ENCODE measurements at places on chromosomes 12 and 14.

GRCh38 chr12:46571608-46572007 lies 199.0 kb upstream of the SLC38A2 start:
- no peak for DNase-seq

DNA sequence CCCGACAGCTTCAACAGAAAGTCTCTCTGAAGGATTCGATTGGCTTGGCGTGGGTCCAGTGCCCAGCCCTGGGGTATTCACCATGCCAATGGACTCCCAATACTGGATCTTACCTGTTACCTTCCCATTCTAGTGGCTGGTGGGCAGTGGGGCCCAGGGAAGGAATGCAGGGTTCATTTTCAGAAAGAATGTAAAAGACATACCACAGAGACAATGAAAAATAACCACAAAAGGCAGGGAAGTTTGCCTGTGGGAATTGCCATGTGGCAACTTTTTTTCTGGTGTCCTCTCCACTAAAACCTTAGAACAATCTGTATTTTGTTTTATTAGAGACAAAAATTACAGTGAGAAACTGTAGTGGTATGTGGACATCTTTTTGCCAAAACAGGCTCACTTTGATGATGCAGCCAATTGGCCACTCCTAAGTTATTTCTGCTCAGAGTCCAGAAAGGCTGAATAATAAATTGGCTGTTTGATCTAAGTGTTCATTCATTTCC lies 55.2 kb downstream of the PTGER2 start:
- DNase-seq = no peak

DNA sequence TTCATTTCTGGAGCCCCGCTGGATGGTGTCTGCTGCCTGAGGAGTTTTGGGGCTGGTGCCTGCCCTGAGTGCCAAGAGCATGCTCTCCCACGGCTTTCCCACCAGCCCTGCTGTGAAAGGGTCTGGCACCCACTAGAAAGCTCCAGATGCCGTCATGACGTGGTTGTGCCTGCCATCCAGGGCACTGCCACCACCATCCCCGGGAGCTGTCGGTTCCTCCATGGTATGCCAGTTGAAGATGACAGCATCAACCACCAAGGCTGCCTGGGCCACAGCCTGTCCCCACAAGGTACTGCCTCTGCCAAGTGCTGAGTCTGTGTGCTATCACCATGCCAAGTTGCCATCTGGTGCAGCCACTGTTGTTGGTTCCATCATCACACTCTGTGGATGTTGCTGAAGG lies 85.9 kb downstream of the TTC8 start:
- no peak for DNase-seq

DNA sequence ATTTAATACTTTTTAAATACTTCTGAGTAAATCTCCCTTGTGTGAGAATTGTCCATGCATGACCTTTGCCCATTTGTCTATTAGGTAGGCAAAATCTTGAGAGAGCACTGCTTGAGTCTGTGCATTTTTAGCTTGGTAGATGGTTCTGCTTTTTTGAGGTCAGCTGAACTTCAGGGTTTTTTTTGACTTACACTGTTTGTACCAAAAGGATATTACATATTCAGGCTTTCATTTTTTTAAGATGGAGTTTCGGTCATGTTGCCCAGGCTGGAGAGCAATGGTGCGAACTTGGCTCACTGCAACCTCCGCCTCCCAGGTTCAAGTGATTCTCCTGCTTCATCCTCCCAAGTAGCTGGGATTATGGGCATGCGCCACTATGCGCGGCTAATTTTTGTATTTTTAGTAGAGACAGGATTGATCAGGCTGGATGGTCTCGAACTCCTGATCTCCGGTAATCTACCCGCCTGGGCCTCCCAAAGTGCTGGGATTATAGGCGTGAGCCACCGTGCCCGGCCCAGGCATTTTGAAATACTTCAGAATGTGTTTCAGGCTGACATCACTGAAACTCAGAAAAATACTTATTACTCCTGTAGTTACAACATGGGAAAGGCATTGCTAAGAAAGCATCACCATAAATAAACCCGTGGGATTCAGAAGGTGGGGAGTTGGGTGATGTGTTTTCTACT lies 11.1 kb downstream of the RASSF3 start:
- DNase-seq = no peak

DNA sequence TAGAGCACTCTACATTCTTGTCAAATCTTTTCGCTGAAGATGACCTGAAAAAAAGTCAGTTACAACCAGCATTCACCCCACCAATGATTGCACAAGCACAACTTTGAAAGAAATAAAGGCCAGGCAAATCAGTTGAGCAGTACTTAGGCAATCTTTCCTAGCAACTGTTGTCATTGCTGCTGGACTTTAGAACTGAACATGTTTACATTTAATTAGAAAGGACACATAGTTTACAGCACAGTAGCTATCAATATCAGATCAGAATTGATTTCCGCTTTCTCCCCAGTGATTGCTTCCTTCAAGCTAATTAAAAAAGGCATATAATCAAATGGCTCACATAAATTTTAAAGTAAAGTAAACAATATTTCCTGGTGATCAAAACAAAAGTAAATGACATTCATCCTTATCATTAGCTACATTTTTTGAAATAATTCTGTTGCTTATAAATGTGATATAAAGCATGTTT lies 128.4 kb downstream of the FOXA1 start:
- no peak for DNase-seq

Measured in retina (tissue), 1 donor.